ENCODE measurements at places on chromosomes 16 and 17. TPM values are rescaled to one million over a fixed set of nuclear protein-coding genes. Genes with fewer than 3 reads are reported as not detected.

The KRTAP4-9 gene
- total RNA-seq = not detected

The ABCC11 gene
- 0.08 TPM for total RNA-seq

The PPL gene
- 0.08 TPM for total RNA-seq

The CD79B gene
- total RNA-seq = 17.1 TPM

The KRTAP1-5 gene
- total RNA-seq = not detected

The TBC1D3 gene
- total RNA-seq = not detected

The TMEM88 gene
- total RNA-seq = 11.1 TPM

- DNase-seq = no peak
These were observed 10.8 kb upstream of the NAGLU start for GRCh38 chr17:42525221-42525620.

DNA sequence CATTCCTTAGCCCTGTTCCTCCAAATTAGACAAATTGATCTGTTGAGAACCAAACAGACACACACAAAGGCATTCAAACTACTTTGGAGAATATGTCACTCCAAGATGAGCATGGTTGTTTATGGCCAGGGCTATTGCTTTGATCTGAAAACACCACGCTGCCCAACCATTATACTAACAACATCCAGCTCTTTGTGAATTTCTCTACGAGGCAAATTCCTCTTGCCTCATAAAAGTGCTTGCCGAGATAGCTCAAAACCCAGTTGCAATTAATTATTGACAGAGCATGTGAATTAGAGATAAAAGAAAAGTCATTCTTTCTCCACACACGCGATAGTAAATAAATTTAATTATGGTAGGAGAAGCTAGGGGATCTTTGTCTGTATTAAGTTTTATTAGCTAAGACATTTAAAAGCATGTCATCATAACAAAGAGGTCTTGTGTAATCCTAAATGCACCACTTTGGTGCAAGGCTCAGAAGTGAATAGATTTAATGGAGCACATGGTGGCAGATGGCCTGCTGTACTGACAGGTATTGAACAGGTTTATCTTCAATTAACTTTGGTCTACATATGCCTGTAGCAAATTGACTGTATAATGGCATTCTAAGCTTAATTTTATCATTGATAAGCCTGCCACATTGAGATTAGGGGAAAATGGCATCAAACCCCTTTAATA is 441.8 kb downstream of the HS3ST4 start:
- DNase-seq = no peak

GRCh38 chr17:302300-302698 is 50.3 kb downstream of the RPH3AL start:
- DNase-seq = no peak

DNA sequence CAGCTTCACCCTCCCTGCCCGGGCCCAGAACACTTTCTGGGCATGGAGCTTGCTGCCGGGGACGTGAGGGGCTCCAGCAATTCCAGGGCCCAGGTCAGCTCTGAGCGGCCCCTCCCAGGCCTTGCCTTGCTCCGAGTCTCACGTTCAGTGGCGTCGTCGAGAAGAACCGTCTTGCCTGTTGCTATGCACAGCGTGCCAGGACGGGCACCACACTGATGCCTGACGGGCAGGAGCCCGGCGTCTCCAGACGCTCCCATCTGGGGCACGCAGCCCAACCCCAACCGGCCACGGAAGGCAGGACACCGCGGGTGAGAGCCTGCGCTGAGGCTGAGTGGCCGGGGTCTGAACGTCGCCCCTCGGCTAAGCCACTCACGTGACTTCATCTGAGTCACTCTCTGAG is 27.1 kb downstream of the TIMM22 start:
- DNase-seq = no peak

DNA sequence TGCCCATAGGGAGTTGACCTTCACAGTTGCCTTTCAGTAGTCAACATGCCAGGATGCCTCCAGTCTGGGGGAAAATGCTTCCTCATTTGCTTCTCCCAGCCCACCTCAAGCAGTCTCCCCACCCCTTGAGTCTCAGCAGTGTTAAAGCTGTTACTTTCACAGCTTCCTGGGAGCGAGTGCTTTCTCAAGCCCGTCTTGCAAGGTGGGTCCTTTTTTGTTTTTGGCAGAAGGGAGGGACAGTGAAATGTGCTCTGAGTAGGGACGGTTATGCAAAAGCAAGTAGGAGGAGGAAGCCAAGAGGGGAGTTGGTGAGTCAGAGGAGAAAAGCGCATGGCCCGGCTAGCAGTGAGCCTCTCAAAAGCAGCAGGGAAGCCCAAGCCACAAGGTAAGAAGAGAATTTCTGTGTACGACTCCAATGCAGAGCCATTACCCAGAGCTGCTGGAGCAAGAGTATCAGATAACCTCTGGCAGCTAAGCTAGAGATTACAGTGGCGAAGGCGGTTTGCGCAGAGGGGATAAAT is at the start of gene CHST4:
CHST4 (plus strand) TSS at position 316 of the 521 bp plus-strand sequence. CDS start 10,252 bp downstream, outside the sequence.
- DNase-seq = no peak

- no peak for DNase-seq
These were observed 171.6 kb downstream of the SHISA6 start for GRCh38 chr17:11412654-11413053.

DNA sequence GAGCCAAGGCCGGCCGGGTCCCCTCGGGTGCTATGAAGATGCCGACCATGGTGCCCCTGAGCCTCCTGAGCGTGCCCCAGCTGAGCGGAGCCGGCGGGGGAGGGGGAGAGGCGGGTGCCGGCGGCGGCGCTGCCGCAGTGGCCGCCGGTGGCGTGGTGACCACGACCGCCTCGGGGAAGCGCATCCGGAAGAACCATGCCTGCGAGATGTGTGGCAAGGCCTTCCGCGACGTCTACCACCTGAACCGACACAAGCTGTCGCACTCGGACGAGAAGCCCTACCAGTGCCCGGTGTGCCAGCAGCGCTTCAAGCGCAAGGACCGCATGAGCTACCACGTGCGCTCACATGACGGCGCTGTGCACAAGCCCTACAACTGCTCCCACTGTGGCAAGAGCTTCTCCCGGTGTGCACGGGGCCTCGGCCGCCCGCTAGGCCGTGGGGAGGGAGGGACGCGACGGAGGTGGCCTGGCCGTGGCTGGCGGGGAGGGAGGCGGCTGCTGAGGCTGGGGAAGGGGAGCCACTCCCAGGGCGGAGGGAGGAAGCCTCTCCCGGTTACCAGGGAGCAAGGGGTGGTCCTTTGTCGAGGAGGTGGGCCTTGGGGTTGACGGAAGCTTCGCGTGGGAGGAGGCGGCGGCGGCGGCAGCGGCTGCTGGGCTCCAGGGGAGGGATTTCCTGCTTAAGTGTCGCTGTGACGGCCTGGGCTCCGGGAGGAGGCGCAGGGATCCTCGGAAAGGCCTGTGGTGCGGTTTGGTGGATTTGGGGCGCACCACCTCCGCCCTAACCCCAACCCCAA is 1.3 kb downstream of the MAZ start:
- peak; percentile 85 for DNase-seq

GRCh38 chr16:47916266-47916665 is 239.5 kb downstream of the ABCC12 start:
- DNase-seq = no peak

DNA sequence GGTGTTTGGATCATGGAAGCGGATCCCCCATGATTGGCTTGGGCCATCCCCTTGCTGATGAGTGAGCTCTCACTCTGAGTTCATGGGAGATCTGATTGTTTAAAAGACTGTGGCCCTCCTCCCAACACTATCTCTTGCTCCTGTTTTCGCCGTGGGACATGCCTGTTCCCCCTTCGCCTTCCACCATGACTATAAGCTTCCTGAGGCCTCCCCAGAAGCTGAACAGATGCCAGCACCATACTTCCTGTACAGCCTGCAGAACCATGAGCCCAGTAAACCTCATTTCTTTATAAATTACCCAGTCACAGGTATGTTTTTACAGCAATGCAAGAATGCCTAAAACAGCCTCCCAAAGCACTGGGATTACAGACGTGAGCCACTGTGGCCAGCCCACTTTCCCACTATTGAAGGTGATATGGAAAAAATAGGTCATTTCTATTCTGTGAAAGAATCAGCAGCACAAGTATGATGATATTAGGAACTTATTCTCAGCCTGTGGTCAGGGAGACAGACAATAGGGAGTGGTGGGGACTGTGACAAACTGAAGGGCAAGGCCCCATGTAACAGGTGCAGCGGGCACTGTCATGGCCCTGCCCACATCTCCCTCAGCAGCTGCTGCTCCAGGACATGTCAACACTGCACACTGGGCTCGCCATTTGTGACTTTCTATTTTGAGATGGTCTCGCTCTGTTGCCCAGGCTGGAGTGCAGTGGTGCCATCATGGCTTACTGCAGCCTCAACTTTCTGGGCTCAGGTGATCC is 33.7 kb upstream of the LITAF start:
- no peak for DNase-seq

- peak; percentile 17 for DNase-seq
These were observed 14.6 kb upstream of the CNGB1 start for GRCh38 chr16:57985204-57986181.

DNA sequence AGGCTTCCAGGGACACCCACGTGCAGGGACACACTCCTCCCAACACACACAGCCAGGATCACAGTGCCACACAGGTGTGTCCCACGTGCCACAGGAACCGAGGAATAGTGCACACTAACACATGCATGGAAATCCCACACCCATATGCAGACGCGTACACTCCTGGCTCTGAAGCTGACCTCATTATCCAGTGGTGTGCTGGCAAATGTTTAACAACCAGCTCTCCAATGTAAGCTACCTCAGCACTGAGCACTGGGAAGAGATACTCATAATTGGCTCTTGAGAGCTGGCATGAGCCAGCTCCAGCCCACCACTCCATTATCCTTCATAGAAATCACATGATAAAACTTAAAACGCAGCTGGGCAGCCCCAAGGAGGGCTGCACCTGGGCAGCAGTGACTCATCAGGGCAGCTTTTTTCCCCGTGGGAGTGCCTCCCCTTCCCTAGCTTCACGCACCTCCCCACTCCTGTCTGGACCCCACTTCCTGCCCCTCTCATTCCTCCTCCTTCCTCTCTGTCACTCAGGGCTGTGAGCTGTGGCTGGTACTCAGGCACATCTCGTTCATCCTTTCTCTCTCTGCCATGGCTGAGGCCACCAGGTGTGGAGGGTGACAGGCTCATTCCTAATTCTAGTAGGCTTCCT is 14.9 kb upstream of the TBX21 start:
- peak; percentile 57 for DNase-seq

DNA sequence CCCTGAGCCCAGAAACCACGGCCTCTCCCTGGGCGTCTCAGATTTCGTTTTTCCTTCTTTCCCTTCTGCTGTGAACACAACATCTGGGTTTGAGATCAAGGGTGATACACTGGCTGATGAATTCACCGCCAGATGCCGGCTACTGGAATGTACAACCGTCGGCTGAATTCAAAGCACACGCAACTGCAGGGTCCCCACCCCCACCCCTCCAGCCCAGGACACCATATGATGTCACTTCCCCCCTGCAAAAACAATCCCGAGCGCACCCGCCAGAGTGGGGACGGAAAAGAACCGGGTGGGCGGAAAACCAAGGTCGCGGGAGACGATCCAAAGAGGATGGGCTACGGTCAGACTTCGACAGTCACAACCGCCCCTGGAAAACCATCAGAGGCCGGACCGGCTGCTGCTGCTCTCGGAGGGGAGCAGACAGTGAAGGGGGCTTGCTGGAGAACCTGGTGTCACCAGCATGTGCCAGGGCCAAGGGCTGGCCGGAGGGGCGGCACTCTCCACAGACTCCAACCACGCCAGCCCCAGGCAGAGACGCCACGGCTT is 23.3 kb downstream of the CEP295NL start:
- DNase-seq = no peak

DNA sequence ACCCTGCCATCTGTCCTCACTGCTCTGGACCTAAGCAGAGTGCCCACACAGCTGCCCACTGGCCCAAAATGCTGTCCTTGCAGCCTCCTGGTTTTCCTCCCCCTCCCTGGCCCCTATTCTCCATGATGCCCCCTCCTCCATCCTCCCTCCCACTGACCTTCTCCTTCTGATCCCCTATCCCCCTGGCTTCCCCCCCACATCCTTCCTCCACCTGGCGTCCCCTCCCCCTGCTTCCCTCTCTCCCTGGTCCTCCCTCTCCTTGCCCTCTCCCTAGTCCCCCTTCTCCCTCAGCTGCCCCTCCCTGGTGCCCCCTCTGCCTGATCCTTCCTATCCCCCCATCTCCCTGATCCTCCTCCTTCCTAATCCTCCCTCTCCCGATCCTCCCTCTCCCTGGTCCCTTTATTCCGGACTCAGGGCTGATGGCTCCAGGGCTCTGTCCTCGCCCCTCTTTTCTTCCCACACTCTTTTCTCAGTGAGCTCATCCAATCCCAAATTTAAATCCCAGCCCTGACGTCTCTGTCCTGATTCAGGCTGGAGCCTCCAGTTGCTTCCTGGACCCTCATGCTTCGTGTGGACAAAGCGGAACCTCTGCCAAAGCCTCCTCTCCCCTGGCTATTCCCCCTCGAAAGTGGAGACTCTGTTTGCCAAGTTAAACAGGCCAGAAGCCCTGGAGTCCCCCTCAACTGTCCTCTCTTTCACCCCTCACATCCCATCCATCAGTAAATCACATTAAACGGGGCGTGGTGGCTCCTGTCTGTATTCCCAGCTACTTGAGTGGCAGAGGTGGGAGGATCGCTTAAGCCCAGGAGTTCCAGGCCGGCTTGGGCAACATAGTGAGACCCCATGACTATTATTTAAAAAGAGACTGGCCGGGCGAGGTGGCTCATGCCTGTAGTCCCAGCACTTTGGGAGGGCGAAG is 18.1 kb upstream of the RHBDF2 start:
- no peak for DNase-seq

- DNase-seq = no peak
These were observed 343.1 kb downstream of the C16orf95 start for GRCh38 chr16:86974120-86974519.

GRCh38 chr17:9729735-9730420 is 61.5 kb downstream of the DHRS7C start:
- DNase-seq = no peak

GRCh38 chr17:54426296-54426886 is 474.3 kb upstream of the TOM1L1 start:
- no peak for DNase-seq

DNA sequence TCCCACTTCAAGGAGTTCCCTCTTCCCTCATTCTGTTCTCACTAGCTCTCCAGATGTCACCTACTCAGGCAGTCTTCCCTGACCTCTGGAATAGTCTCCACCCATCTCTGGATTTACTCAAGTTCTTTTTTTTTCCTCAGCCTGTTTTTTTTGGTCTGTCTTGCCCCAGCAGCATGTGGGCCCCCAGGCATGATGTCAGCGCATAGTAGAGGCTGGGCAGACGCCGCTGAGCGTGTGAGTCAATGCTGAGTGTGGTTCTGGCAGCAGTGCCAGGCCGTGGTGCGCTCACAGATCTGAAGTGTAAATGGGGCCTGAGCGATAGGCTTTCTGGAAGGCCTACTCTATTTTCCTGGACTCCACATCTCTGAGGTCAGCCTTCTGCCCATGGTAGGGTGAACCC is 2.7 kb upstream of the KCNJ18 start:
- DNase-seq = no peak

GRCh38 chr16:534135-534534 is 6.6 kb downstream of the CAPN15 start:
- no peak for DNase-seq

DNA sequence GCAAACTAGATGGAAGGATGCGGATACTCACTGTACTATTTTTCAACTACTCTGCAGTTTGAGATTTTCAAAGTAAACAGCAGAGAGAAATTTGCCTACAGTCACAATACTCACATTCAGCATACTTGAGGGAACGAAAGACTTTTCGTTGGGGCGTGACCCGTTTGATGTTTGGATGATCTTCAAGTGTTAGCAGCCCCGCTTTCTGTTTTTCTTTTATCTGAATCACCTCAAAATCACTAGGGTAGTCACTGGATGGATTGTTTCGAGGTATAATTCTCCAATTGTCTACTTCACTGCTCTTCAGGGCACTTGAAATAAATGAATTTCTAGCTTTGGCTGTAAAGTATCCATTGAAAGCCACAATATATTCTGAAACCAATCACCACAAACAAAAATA is 17.8 kb downstream of the MBTPS1 start:
- DNase-seq = no peak

- no peak for DNase-seq
These were observed 9.1 kb downstream of the TNFRSF13B start for GRCh38 chr17:16962804-16963203.

All from activated T-cell treated with anti-CD3 and anti-CD28 coated beads, Interleukin-2, amount 50 U/mL, for 4 hours (primary cell).